ENCODE measurements at places on chromosomes 13 and 19. TPM values are rescaled to one million over a fixed set of nuclear protein-coding genes. Genes with fewer than 3 reads are reported as not detected.

The PLIN4 gene
- polyA plus RNA-seq, result 42.0 TPM

The ZNF284 gene
- 1.8 TPM for polyA plus RNA-seq

The KLF1 gene
- polyA plus RNA-seq, result not detected

The PRR20E gene
- not detected for polyA plus RNA-seq

The TPGS1 gene
- polyA plus RNA-seq, result 22.1 TPM

The EFNB2 gene
- polyA plus RNA-seq, result 14.1 TPM

The ERFL gene
- polyA plus RNA-seq, result 0.04 TPM

The ZNF835 gene
- polyA plus RNA-seq, result 1.3 TPM

The RUBCNL gene
- 0.17 TPM for polyA plus RNA-seq

The MUC16 gene
- not detected for polyA plus RNA-seq

The ZNF536 gene
- polyA plus RNA-seq, result 3.2 TPM

The HSD17B14 gene
- polyA plus RNA-seq, result 2.7 TPM

The ANKLE1 gene
- 0.15 TPM for polyA plus RNA-seq

The CSNK1A1L gene
- not detected for polyA plus RNA-seq

The KCNC3 gene
- polyA plus RNA-seq, result 0.88 TPM

The SIGLEC9 gene
- polyA plus RNA-seq, result 1.0 TPM

The DNM2 gene
- 78.9 TPM for polyA plus RNA-seq

The SHISA2 gene
- 0.06 TPM for polyA plus RNA-seq

The TNNI3 gene
- polyA plus RNA-seq, result 45,177 TPM

The KIR2DL1 gene
- polyA plus RNA-seq, result not detected

The ZNF737 gene
- polyA plus RNA-seq, result 1.4 TPM

The FOSB gene
- polyA plus RNA-seq, result 5.5 TPM
